ENCODE measurements at places on chromosomes 2 and 18. TPM values are rescaled to one million over a fixed set of nuclear protein-coding genes. Genes with fewer than 3 reads are reported as not detected.

- peak; percentile 80 for DNase-seq
Observed at GRCh38 chr2:237421542-237422116, 7.7 kb upstream of the COL6A3 start.

DNA sequence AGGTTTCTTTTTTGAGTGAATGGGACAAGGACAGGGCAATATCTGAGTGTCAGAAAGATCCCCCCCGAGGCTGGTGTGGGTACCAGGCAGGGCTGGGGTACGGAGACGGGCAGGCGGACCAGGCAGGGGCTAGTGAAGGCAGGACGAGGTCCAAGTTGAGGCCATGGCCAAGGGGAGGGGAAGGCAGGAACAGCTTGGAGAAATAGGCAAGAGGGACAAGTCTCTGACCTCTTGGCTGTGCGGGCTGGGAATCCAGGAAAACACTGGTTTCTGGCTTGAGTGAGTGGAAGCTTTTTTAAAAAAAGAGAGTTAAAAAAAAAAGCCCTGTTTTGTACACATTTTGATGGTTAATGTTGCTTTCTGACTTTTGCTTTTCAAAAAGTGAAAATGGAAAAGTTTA is 30.3 kb downstream of the ASAP2 start:
- no peak for DNase-seq

- DNase-seq = no peak
Observed at GRCh38 chr2:133247631-133248030, 320.6 kb downstream of the NCKAP5 start.

DNA sequence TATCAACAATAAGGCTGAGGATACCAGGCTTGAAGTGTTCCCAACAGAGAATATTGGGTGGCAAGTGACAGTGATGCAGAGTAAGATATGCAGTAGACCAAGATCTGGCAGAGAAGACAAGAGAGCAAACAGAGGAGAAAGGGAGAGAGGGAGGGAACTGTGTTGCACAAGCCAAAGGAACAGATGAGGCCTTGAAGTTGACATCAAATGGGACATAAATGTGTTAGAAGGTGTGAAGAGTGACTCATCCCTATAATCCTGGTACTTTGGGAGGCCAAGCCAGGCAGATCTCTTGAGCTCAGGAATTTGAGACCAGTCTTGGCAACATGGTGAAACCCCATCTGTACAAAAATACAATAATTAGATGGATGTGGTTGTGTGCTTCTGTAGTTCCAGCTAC is 342.9 kb downstream of the PARD3B start:
- no peak for DNase-seq

GRCh38 chr2:23327887-23328286 is 57.1 kb upstream of the KLHL29 start:
- no peak for DNase-seq

DNA sequence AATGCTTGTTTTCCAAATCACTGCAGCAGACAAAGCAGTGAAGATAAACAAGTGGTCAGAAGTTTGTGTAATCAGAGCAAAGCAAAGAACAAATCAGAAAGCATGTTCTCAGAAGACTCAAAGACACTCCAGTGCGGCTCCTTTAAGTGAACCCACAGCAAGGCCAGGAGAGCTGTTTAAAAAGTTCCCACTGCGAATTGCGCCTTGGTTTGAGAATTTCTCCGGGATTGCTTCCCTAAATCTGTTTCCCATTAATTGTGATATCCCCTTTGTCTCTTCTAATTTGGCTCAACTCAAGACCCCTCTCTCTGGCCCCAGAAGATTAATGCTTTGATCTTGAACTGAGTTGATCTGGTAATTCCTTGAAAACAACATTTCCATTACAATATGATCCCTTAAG is 122.4 kb upstream of the BCL2L11 start:
- DNase-seq = no peak

- no peak for DNase-seq
Observed at GRCh38 chr2:100846716-100847115, 26.8 kb downstream of the NPAS2 start.

GRCh38 chr2:26721115-26722032 is 28.9 kb downstream of the KCNK3 start:
- peak; percentile 62 for DNase-seq

DNA sequence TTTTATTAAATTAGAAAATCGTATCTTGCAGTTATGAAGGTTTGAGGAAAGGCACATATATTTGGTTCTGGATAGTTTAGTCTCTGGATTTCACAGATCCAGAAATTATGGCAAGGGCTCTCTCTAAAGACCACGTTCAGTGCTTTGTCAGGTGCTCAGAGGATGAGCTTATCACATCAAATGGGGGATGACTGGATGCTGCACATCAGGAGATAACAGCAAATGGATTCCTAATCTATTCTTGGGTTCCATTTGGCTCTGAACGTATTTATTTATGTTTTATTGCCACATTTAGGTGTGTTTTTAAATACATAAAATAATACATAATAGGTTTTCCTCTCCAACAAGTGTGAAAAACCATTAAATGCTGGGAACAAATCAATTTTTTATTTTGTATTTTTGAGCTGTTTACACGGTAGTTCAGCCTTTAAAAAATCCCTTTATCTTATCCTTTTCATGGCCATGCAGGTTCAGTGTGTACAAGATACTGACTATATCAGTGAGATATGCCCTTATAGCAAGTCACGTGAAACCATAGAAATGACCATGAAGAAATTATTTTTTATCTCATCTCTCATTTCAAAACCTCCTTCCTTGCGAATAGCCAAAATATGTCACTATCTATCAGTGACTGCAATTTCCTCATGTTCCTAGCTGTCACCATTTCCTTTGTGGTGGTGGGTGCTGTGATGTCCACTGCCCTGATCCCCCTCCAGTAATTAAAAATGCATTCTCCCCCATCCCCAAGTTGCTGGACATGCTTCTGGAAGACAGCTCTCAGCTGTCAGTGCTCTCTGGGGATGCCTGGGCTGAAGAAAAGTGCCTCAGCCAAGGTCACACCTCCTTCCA is 25.9 kb upstream of the CXCR4 start:
- DNase-seq = no peak

GRCh38 chr2:180657054-180657453 is 323.4 kb upstream of the UBE2E3 start:
- DNase-seq = peak; percentile 90

- no peak for DNase-seq
Observed at GRCh38 chr18:23217781-23218180, 82.5 kb downstream of the CABLES1 start.

- DNase-seq = no peak
Observed at GRCh38 chr2:1598041-1598710, 146.1 kb downstream of the PXDN start.

- no peak for DNase-seq
Observed at GRCh38 chr2:105889046-105889445, 144.3 kb downstream of the NCK2 start.

DNA sequence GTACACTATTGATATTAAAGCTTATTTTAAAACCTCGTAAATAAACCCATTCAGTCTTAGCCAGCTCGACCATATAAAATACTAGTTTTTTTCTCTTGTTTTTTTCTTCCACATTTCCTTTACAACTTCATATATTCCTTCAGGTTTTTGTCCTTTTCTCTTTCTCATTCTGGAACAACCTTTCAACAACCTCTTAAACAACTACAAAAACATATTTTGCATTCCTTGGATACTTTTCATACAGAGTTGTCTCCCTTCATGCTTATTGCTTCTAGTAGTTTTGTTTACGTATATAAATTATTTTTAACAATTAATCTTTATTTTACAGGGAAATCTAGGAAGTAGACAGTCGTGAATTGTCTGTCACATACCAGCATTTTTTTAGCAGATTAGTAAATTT is 41.2 kb downstream of the COMMD1 start:
- DNase-seq = no peak

- peak; percentile 4 for DNase-seq
Observed at GRCh38 chr18:69490813-69491212, 90.1 kb downstream of the DOK6 start.

GRCh38 chr2:199751492-199752120 is 99.4 kb downstream of the FTCDNL1 start:
- DNase-seq = no peak

GRCh38 chr18:43542016-43542415 is 264.7 kb upstream of the SYT4 start:
- DNase-seq = no peak

DNA sequence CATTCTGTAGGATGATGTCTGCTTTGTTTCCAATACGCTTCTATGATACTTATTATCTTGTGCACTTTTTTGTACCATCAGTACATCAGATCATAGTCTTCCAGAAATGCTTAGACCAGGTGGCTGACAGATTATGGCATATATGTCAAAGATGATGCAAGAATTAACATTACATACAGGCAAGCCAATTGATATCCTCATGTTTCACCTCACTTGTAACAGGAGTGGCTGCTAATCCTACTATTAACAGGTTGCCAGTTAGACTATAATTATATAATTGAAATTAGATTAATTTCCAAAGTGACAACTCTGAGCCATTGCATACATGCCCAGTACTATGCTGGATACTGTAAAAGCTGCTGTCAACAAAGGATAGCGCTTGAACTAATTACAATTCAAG is 77.2 kb downstream of the TLK1 start:
- no peak for DNase-seq

- no peak for DNase-seq
Observed at GRCh38 chr2:1582891-1583341, 161.4 kb downstream of the PXDN start.

- DNase-seq = peak; percentile 45
Observed at GRCh38 chr2:26352892-26353291, 6.3 kb upstream of the ADGRF3 start.

- DNase-seq = no peak
Observed at GRCh38 chr2:127715778-127716449, 14.6 kb downstream of the SFT2D3 start.

ZNF892 gene
- total RNA-seq = not detected

WNT10A gene
- total RNA-seq = 1.5 TPM

CLEC4F gene
- total RNA-seq = not detected

KCTD18 gene
- total RNA-seq = 31.5 TPM

RAX gene
- not detected for total RNA-seq

NFU1 gene
- total RNA-seq = 92.9 TPM

FHOD3 gene
- total RNA-seq = 13.0 TPM

RAB17 gene
- 4.1 TPM for total RNA-seq

SEMA4C gene
- total RNA-seq = 40.1 TPM

DYSF gene
- total RNA-seq = 13.6 TPM

SCTR gene
- not detected for total RNA-seq

UGT1A8 gene
- not detected for total RNA-seq

TUBA4B gene
- total RNA-seq = not detected

KCNJ3 gene
- not detected for total RNA-seq

SCYGR8 gene
- not detected for total RNA-seq
